CD4-positive, alpha-beta T cell treated with Interleukin-17A for 4 hours (primary cell): ENCODE measurements at places on chromosomes 2 and 18.

- DNase-seq: no peak
Observed at GRCh38 chr2:47561371-47561770, 158.4 kb downstream of the MSH2 start.

DNA sequence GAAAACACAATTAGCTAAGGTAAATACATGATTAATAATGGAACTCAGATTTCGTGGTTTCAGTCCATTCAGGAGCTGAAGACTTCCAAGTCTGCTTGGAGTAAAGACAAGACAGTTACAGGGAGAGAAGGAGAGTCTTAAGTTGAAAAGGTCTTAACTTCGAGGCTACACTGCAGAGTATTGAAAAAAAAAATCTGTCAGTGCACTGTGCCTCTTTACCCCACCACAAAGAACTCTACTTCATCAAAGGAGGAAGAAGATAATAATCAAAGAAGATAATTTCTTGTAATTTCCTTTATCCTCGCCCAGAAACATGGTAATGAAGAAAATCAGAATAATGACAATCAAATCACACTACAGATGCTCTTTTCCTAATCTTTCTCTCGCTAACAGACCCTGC, 75.4 kb downstream of the MEMO1 start:
- no peak for DNase-seq

GRCh38 chr2:152740743-152741328, 22.4 kb downstream of the ARL6IP6 start:
- DNase-seq: no peak

- peak; percentile 16 for DNase-seq
Observed at GRCh38 chr2:127324635-127325034, 30.7 kb upstream of the ERCC3 start.

GRCh38 chr2:82780050-82780449, 1679.0 kb downstream of the SUCLG1 start:
- DNase-seq: no peak

- peak; percentile 2 for DNase-seq
Observed at GRCh38 chr2:181077128-181077709, 96.8 kb downstream of the UBE2E3 start.

GRCh38 chr2:99725820-99726219, 236.0 kb upstream of the REV1 start:
- DNase-seq: no peak

DNA sequence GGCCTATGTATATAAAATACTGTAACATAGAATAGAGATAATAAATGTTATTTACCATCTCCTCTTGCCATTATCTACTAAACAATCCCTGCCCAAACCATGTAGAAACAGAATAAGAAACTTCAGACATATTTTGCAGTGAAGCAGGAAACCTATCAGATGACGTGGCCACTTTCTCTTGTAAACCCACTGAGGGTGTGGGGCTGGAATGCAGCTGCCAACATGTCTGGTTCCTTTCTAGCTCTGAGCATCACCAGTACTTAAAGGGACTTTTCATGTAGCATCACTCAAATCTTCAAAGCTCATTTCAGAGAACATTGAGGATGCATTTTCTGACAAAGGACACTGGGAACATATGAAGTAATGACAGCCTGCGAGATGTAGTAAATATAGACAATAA, 251.8 kb downstream of the LPIN1 start:
- DNase-seq: no peak

DNA sequence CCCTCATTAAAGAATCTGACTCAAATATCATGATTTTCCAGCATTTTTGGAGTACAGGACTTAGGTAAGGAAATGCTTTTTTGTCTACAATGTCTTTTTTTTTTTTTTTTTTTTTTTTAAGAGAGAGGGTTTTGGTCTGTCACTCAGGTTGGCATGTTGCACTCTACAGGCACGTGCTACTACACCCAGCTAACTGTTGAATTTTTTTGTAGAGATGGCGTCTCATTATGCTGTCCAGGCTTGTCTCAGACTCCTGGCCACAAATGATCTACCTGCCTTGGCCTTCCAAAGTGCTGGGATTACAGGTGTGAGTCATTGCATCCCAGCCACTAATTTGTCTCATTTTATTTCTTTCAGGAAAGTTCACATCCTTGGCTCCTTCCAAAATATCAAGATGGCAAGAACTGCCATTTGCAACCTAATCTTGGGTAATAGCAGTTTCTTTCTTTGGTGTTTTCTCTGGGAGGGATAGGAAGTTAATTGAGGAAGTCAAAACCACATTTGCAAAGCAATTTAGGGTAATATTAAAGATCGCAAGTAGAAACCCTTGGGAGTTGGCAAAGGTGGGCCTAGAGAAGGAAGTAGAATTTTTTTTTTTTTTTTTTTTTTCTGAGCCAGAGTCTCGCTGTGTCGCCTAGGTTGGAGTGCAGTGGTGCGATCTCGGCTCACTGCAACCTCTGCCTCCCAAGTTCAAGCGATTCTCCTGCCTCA, 15.5 kb downstream of the PNO1 start:
- no peak for DNase-seq
